Activated gamma-delta T cell treated with Interleukin-2 at 50 U/mL for 16 hours (primary cell): ENCODE measurements at places on chromosomes 7 and 10.

- DNase-seq = no peak
Observed at GRCh38 chr7:139595806-139596205, 72.3 kb downstream of the CLEC2L start.

DNA sequence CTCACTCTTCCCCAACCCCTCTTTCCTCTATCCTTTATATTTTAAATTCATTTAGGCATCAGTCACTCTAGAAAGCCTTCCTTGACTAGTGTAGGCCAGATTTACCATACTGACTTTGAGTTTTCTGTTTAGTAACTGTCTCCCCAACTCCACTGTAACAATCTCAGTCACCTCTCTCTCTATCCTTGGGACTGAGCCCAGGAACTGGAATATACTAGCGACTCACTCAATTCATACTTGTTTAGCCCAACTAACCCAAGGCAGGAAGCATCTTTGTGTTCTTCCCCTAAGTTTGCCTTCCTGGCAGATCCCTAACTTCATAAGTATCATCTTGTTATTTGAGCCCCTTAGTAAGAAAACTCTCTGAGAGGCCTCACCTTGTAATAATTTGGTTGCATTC is 19.1 kb downstream of the PLCE1 start:
- no peak for DNase-seq

- DNase-seq = no peak
Observed at GRCh38 chr10:14554091-14554490, 220.6 kb downstream of the FAM107B start.

DNA sequence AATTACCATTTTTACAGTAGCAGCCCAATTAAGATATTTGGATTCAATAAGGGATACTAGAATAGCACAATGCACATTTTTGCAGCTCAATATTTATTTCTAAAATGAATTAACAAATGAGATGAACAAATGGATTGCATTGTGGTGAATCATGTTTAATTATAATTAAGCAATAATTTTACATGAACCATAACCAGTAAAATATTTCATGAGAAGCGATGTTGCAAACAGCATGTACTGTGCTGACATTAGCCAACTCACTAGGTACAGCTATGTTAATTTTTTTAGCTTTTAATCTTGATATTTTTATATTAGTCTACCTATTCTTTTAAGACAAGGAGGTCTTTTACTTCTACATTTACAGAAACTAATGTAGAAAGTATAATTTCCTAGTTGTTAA is 399.1 kb upstream of the AKR1E2 start:
- DNase-seq = no peak

DNA sequence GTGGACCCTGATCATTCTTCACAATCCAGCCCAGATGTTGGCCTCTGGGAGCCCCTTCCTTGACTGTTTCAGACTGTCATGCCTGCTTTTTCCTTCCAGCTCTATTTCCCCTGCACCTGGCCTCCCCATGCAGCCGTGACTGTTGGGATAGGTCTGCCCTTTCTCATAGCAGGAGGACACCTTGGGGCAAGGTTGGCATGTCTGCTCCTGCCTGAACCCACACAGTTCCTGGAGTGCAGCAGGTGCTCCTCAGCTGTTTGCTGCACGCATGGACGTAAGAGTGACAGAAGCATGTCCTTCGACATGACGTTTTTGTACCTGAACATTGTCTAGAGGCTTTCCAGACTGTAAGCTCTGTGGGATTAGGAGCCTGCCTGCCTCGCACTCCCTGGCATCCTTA is 24.0 kb downstream of the POR start:
- DNase-seq = no peak

DNA sequence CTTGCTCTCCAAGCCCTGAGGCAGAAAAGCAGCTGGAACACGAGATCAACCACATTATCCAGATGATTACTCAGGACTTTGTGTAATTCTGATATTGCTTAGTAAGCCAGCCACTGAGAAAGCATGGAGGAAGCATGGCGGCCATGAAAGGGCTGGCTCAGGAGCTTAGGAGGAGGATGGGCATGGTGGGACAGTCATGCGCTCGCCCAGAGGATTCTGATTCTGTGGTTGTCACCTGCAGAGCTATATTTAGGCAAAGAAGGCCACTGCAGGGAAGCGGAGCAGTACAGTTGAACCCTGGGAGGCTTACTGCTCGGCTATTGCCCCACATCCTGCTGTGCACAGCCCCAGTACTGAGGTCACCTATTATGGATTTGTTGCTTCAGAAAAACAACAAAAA is 128.8 kb upstream of the DNAJB12 start:
- DNase-seq = no peak

DNA sequence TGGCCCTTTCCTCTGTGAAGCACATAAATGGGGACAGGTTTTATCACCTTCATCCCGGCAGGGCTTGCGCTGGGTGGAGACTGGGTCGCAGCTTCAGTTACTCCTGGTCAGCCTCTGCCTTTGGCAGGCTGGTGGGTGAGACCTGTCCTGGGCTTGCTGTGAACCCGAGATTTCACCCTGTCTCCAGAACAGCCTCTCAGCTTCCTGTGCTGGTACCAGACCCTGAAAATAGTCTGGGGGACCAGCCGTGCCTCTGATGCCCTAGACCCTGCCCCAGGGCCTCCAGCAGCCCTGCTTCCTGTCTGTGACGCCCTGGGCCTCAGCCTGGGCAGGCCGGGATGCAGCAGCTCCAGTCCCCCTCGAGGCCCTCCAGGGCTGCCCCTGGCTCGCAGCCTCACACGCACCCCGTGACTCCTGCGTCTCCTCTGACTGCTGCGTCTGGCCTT is 13.2 kb upstream of the PWWP2B start:
- no peak for DNase-seq

DNA sequence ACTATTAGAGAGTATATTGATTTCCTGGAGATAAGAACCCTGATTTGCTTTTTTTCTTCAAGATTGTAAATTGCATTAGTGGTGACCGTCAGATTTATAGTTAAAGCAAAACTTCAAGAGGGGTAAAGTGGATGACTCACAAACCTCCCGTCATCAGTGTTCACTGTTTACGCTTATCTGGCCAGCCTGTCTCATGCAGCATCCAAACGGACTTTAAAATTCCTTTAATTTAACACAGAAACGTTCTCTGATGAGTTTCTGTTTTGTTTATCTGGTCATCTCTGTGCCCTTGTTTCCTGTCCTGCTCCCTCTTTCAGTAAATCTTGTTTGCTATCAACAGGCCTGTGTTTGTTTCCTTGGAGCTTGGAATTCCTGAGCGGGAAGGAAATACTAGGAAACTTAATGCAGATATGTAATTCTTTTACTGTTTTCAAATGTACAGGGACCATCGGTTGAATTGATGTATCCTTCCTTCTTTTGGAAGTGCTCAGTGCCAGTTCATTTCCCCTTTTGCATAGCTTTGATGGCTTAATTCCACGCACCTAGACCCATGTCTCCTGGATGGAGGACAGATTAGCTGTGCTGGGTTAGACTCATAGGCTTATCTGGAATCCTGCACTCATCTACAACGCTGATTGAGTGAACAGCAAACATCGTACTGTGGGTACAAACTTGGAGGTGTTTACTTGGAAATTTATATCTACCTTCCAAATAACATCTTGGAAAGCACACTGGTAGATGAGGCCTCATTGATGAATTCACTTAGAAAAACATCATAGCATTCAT is 21.3 kb downstream of the PTPRE start:
- DNase-seq = no peak

GRCh38 chr10:79027147-79028055 is 41.4 kb upstream of the ZMIZ1 start:
- DNase-seq = peak; percentile 75

GRCh38 chr7:44964384-44964830 is 14.4 kb downstream of the MYO1G start:
- no peak for DNase-seq

GRCh38 chr7:92824450-92824849 is 11.9 kb downstream of the CDK6 start:
- no peak for DNase-seq

DNA sequence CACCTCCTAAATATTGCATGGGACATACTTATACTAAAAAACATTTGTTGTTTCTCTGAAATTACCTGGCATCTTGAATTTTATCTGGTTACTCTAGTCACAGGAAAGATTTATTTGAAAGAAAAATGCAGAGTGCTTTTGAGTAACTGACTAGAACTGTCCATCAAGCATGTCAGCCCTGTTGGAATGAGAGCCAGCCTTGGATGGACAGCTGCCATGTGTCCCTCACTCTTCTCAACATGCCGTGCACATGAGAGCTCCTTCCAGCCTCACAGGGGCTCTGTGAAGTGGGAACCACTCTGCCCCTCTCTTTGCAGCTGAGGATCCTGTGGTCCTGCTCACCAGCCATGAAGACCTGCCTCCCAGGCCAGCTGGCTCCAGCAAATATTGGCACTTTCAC is 118.3 kb upstream of the SHH start:
- DNase-seq = no peak

GRCh38 chr10:34403512-34403911 is 411.6 kb downstream of the PARD3 start:
- DNase-seq = no peak

DNA sequence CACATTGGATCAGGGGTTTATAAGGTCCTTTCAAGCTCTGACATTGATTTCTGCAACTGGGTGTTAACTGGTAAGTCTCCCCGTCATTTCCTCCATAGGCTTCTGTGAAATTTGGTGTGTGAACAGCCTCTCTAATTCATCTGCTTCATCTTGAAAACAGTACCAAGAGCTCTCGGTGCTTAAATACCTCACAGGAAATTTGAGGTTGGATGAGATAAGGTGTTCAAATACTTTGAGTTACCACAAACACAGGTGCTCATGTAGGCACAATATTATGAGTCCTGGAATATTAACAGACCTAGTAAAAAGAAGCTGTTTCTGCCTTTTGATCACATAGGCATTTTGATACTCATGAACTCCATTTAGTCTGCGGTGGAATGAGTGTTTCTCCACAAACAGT is 85.2 kb downstream of the RTKN2 start:
- DNase-seq = peak; percentile 48

- no peak for DNase-seq
Observed at GRCh38 chr7:78057571-78057970, 259.0 kb downstream of the PHTF2 start.

GRCh38 chr10:24346877-24347519 is 138.1 kb downstream of the KIAA1217 start:
- no peak for DNase-seq

- no peak for DNase-seq
Observed at GRCh38 chr10:69661414-69662172, 31.5 kb downstream of the FAM241B start.

- DNase-seq = no peak
Observed at GRCh38 chr7:51316262-51316665, 345 bp downstream of the COBL start.

DNA sequence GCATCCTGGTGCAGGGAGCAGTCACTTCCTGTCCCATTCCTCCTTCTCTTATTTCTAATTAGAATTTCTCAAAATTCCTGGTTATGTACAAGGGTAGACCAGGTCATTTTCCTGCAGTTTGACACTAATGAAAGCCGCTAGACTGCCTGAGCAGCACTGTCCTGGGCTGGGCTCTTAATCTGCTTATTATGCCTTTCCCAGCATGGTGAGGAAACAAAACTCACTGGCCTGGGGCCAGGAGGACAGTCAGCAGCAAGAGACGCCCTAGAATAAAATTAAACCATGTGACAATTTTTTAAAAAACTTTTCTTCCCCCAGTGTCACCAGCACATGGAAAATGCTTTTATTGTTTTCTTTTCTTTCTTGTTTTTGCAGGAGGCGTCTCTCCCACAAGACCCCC is 647.5 kb downstream of the TYW1 start:
- DNase-seq = no peak

GRCh38 chr7:42014625-42015618 is 222.1 kb downstream of the GLI3 start:
- DNase-seq = no peak

DNA sequence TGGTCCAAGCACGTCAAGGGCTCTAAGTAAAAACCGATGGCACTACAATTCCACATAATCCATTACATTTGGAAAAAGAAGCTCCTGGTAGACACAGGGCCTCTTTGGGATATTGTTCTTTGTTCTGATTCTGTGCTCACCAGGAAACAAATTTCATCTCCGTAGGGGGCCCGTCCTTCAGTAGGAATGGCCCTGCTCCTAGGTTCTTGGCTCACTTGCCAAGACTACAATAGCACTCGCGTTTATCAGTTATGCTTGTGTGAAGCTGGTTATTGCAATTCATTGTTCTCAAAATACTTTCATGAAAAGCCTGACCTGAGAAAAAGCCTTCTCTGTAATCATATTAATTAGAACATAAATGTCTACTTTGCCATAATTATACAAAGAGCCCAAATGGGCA is 10.3 kb upstream of the ZC3HAV1L start:
- DNase-seq = no peak

GRCh38 chr10:119706521-119707278 is 19.1 kb upstream of the INPP5F start:
- DNase-seq = no peak

- DNase-seq = peak; percentile 22
Observed at GRCh38 chr10:96339956-96340904, 18.6 kb downstream of the OPALIN start.

DNA sequence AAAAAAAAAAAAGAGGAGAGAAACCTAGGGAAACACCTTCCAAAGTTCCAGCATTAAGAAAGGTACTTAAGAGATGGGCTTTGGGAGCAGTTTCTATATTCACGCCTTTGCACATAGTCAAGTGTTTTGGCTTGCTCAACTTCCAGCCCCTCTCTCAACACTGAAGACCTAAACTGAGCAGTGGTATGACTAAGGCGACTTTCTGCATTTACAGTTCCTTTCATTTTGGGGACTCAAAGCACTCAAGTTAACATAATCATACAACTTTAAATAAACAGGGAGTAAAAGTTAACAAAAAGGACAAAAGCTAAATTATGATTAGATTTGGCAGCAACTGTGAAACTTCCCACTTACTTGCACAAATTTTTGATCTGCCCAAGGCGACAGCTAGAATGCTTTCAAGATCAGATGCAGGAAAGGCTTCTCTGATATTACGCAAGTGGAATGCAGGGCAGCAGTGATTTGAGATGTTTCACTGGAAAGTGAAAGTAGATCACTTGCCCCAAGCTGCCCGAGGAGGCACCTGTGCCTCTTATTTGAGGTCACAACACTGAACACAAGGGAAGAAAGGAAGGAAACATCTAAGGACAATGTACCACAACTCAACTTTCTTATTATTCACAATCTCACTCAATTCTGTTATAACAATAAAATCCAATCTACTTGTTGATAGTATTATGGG is 199.5 kb downstream of the SKAP2 start:
- DNase-seq = peak; percentile 24

GRCh38 chr7:157570531-157571200 is 233.9 kb downstream of the DNAJB6 start:
- no peak for DNase-seq

DNA sequence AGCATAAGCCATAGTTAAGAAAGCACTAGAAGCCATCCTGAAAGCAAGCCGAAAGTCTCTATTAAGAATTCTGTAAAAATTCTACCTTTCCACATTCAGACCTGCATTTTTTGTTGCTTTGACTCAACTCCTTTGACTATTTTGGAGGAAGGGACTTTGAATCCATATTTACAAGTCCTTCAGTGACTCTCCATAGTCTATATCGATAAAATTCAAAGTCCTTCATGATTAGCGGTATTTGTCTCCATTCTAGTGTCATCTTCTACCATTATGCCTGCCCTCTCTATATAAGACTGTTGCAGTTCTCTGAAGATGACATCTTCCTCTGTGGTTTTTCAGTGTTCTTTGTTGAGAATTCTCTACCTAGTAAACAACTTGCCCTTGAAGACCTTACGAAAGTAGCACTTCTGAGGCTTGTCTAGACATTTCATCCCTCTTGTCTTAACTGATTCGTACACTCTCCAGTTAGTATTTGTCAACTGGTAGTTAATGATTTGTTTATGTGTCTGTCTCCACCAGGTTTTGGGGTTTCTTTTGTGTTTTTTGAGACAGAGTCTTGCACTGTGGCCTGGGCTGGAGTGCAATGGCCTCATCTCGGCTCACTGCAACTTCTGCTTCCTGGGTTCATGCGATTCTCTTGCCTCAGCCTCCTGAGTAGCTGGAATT is 1.7 kb downstream of the CCSER2 start:
- peak; percentile 29 for DNase-seq
